Esophagus squamous epithelium (tissue), 5 donors: ENCODE measurements at places on chromosomes 6 and 20. TPM values are rescaled to one million over a fixed set of nuclear protein-coding genes. Genes with fewer than 3 reads are reported as not detected.

DNA sequence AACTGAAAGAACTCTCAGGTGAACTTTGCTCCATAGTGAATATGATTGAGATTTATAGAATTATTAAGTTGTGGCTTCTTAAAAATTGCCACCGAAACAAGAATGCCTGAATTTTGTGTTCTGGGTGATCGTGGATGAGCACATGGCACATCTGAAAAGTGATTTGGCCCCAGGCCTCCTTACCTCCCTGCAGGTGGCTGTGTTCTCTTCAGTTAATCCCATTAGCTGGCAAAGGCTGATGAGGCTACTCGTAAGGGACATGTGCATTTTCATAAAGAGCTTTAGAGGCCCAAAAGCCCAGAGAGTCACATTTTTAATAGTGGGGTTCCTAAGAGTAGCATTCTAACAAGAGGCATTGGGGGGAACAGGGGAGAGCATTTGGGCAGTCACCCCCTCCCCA lies 22.6 kb downstream of the GNAS start:
- no peaks in the 10 kb centered on the region for H3K4me1 ChIP-seq
- H3K36me3 ChIP-seq = no peaks in the 10 kb centered on the region
- H3K27me3 ChIP-seq = no peaks in the 10 kb centered on the region
- no peak overlapping the region for H3K27ac ChIP-seq
- H3K4me3 ChIP-seq = no peak overlapping the region

CST4 gene
- not detected for total RNA-seq

GRCh38 chr6:52691718-52692117 lies 20.8 kb downstream of the TMEM14A start:
- peaks cover 9% of the 10 kb centered on the region for H3K4me1 ChIP-seq
- H3K36me3 ChIP-seq = peaks cover 2% of the 10 kb centered on the region
- no peak for DNase-seq
- H3K27ac ChIP-seq = no peak overlapping the region

FNDC1 gene
- 0.38 TPM for total RNA-seq

GRCh38 chr20:62814060-62814708 lies 2.7 kb upstream of the COL9A3 start:
- H3K27ac ChIP-seq = no peak overlapping the region
- peaks cover 52% of the 10 kb centered on the region for H3K27me3 ChIP-seq
- H3K36me3 ChIP-seq = peaks cover 37% of the 10 kb centered on the region
- H3K4me1 ChIP-seq = peaks cover 35% of the 10 kb centered on the region

GRCh38 chr6:143401068-143401446 lies 49.4 kb downstream of the ADAT2 start:
- no peaks in the 10 kb centered on the region for H3K27me3 ChIP-seq
- no peaks in the 10 kb centered on the region for H3K36me3 ChIP-seq
- peaks cover 27% of the 10 kb centered on the region for H3K4me1 ChIP-seq
- H3K4me3 ChIP-seq = no peak overlapping the region
- DNase-seq = no peak

- H3K27ac ChIP-seq = no peak overlapping the region
- H3K4me3 ChIP-seq = no peak overlapping the region
- H3K36me3 ChIP-seq = peaks cover 39% of the 10 kb centered on the region
- no peaks in the 10 kb centered on the region for H3K27me3 ChIP-seq
- no peak for DNase-seq
These were observed 9.4 kb downstream of the ARFGAP1 start for GRCh38 chr20:63281742-63282665.

- H3K4me1 ChIP-seq = peaks cover 40% of the 10 kb centered on the region
- peaks cover 47% of the 10 kb centered on the region for H3K27me3 ChIP-seq
- H3K36me3 ChIP-seq = no peaks in the 10 kb centered on the region
- DNase-seq = no peak
- H3K4me3 ChIP-seq = no peak overlapping the region
These were observed 13.6 kb downstream of the POU3F2 start for GRCh38 chr6:98847779-98848538.

E2F1 gene
- 3.0 TPM for total RNA-seq

GRCh38 chr6:99980741-99981140 lies 13.3 kb downstream of the MCHR2 start:
- H3K4me3 ChIP-seq = no peak overlapping the region
- H3K4me1 ChIP-seq = no peaks in the 10 kb centered on the region
- DNase-seq = no peak
- H3K27me3 ChIP-seq = no peaks in the 10 kb centered on the region
- H3K27ac ChIP-seq = no peak overlapping the region
- H3K36me3 ChIP-seq = no peaks in the 10 kb centered on the region

BPIFA1 gene
- total RNA-seq = not detected

TAF4 gene
- total RNA-seq = 16.5 TPM
